AG09319 (cell line): ENCODE measurements at places on chromosomes 6 and 20.

DNA sequence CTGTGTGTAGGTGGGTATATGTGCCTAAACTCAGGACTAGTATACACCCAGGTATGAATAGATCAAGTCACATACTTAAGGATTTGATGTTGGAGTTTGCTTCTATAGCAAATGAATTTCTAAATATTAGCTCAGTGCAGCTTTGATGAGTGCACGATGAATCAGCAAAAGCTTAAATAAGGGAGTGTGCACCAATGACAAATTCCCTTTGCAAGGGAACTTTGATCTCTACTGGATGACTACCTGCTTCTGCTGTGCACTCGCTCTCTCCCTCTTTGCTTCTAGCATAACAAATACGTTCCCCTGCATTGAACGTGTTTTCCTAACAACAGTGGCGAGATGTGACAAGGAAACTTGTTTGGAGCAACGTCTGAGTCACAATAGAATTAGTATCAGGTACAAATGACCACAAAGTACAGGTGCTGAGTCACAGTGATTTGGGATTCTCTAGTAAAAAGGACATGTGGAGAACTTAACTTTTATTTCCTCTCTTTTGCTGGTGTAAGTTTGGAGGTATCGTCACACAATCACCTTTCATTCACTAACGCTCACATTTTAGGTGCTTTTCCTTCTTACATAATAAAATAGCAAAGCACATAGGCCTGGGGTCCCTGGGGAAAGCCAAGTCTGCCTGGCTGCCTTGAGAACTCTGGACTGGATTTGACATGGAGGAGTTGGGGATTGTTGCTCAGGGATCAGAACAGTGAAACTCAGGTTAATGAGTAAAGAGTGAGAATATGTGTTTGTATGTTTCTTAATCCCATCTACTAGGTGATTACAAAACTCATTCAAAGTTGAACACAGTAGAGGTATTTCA lies 49.7 kb downstream of the KLHL31 start:
- DNase-seq, result peak; percentile 12

DNA sequence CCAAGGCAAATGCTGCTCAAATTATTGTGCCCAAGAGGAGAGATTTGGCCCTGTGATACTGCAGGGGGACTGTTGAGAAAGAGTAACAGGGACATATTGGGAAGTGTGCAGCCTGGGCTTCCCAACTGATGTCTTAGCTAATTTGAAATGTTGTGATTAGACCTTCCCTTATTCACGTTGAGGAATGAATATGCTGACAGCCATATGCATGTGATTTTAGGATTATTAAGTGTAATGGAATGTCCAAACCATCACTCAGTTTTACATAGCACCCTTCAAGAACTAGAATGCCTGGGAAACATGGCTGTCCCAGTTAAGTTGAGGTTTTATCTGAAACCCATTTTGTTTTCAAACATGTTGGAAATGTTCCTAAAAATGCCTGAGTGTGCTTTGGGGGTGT lies 81.4 kb downstream of the CARMIL1 start:
- DNase-seq, result no peak

- no peak for DNase-seq
These were observed 7.4 kb downstream of the IBTK start for GRCh38 chr6:82240186-82240585.

- DNase-seq, result no peak
These were observed 328.6 kb downstream of the NKAIN2 start for GRCh38 chr6:124132256-124132655.

DNA sequence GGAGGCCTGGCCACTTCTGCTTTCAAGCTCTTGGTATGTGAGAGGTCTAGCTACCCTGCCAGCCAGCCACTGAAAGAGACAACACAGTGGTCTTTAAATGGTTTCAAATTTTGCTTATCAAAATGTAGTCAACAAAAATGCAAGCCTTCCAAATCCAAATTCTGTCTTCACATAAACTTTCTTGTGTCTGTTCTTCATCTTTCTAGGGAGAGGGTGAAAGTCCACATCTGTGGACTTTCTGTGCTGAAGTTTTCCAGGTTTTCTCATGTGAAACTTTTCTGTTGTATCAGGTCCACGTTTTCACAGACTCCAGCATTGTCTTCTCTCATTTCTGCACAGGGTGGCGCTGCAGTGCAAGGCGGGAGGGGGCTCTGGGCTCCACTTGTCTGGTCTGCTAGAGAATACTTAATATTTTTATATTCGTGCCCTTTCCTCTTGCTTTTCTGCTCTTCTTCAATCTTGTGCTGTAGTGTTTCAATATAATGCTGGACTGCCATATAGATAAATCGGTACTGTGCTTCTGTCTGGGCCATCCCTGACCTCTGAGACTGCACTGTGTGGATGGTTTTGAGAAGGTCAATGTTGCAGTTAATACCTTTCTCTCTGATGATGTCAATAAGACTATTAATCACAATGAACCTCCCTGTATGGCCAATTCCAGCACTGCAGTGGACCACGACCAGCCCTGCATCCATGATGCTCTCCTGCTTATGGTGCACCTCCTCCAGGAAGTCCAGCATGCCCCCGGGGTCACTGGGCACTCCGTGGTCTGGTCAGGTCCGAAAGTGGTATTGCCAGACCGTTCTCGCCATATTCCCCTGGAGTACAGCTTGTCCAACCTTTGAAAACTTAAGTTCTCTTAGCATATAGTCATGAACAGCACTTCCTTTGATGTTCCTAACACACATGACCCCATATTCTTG lies 161.6 kb upstream of the TNFAIP3 start:
- DNase-seq, result no peak

DNA sequence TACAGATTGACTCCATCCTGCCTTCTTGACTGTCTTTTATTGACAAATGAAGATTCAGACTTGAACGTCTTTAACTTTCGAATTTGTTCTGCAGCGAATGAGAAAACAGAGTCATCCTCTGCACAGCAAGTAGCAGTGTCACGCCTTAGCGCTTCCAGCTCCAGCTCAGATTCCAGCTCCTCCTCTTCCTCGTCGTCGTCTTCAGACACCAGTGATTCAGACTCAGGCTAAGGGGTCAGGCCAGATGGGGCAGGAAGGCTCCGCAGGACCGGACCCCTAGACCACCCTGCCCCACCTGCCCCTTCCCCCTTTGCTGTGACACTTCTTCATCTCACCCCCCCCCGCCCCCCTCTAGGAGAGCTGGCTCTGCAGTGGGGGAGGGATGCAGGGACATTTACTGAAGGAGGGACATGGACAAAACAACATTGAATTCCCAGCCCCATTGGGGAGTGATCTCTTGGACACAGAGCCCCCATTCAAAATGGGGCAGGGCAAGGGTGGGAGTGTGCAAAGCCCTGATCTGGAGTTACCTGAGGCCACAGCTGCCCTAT lies 12.2 kb downstream of the BRD2 start:
- no peak for DNase-seq

GRCh38 chr6:10426781-10427279 lies 12.0 kb upstream of the TFAP2A start:
- DNase-seq, result no peak

- no peak for DNase-seq
These were observed 378.1 kb downstream of the RNGTT start for GRCh38 chr6:88585276-88585692.

DNA sequence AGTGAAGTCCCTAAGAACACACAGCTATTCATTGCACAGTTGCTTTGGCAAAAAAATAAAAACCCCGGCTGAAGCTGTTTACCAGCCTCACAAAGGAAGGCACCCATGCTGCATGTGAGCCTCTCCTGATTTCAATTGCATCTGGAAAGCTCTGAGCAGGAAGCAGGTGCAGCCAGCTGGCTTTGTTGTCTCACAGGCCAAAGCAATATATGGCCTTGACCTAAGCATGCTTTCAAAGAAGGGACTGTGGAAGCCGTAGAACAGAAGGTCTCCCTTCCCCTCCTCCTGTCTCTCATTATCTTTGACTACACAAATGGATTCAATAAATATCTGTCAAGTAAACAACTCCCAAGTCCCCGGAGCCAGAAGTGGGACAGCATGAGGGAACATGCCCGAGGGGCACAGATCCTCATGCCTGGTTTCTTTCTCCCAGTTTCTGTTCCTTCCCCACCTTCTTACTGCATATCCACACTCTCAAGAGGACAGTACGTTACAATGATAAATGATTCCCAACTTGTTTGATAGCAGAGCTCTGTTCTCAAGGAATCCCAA lies 57.2 kb upstream of the PCSK2 start:
- no peak for DNase-seq

- DNase-seq, result no peak
These were observed 39.2 kb downstream of the PLAGL2 start for GRCh38 chr20:32168184-32168910.

GRCh38 chr20:49426873-49427272 lies 55.6 kb downstream of the KCNB1 start:
- DNase-seq, result no peak

DNA sequence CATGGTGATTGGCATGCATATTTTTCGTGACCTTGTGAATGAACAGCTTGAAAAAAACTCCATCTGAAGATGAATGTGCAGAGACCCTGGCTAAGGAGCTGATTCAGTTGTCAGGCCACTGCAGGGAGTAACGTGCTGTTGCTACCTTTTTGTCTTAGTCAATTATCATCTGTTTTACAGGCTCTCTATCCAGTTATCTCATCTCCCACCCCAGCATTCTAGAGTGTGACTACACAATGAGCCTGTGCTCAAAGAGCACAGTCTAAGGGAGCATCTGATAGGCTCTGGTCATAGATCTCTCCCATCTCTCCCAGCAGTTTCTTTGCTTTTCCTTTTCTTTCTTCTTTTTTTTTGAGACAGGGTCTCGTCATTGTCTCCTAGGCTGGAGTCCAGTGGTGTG lies 45.5 kb downstream of the NDRG3 start:
- no peak for DNase-seq

GRCh38 chr6:134921721-134922261 lies 28.1 kb downstream of the ALDH8A1 start:
- DNase-seq, result no peak

DNA sequence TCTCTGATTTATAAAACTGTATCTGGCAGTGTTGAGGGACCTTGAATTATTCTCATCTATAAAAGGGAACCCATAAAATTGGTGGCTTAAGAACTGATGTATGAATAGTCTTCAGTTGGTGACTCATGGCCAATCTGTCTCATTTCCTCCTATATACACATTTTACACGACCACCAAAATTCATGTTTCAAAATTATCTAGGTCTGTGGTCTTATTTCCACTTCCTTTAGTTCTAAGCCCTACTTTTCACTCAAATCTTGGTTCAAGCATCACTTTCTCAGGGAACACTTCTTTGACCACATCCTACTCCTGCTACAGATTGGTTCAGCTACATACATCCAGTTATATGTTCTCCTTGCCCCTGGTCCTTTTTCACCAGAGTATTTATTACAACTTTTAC lies 18.6 kb upstream of the ENPP1 start:
- DNase-seq, result no peak

- DNase-seq, result no peak
These were observed 194.2 kb upstream of the SGK1 start for GRCh38 chr6:134511984-134512683.

DNA sequence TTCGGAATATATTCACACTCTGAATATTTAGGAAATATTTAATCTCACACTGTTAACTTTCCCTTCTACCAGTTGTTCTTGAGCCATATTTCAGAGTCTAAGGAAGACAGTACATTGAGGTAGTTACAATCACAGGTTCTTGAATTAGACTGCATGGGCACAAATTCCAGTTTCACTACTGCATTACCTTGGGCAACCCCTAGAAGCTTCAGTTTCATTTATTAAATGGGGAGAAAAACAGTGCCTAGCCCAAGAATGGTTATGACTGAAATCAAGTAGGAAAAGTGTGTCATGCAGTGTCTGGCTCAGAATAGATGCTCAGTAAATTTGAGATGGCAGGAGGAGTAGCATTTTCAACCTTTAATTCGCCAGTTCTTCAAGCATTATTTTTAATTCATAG lies 124.5 kb upstream of the SAMD5 start:
- no peak for DNase-seq

DNA sequence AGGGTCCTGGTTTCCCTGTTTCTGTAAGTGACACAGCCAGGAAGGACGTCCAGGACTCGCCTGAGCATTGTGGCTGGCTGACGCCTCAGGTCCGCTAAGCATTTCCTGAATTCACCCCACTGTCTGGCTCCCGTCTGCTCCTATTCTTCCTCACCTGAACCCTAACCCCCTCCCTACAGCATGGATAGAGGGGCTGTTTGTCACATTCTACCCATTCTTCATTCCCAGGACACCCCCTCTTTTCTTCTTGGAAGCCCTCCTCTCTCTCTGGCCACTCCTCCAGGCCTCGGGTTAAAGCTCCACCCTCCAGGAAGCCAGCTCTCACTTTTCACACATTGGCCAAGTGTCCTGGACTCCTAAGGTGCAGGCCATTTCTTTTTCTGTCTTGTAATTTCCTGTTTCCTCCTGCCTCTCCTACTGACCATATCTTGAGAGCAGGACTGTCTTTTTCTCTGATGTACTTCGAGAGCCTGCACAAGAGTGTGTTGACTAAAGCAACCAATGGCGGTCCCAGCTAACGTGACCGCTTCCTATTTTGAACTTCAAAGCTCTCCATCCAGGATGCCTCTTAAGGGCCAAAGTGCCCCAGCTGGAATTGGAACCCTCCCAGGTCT lies 24.2 kb upstream of the MYMX start:
- DNase-seq, result no peak

DNA sequence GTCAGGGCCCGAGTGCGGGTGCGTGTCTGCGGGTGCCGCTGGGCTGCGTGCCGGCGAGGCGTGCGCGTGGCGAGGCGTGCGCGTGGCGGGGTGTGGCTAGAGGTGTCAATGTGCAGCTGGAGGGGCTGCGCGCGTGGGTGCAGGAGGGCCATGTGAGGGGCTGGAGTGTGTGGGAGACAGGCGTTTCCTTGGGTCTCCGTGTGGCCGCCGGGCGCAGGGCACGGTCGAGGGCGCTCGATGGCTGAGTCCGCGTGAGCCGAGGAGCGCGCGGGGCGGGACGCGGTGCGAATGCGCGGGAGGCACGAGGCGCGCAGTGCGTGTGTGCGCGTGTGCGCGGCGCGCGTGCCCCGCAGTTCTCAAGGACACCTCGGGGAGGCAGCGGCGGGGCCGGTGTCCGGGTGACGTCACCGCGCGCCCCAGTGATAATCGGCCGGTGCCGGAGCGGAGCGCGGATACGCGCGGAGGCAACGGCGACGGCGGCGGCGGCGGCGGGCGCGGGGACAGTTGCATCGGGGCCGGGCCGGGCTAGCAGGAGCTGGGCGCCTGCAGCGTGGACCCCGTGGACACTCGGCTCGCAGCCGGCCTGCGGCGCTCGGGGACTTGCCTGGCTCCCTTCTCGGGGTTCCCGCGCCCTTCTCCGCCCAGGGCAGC lies 38.7 kb downstream of the YTHDF1 start:
- DNase-seq, result no peak

- DNase-seq, result no peak
These were observed 65.6 kb downstream of the ABHD12 start for GRCh38 chr20:25325073-25325472.

DNA sequence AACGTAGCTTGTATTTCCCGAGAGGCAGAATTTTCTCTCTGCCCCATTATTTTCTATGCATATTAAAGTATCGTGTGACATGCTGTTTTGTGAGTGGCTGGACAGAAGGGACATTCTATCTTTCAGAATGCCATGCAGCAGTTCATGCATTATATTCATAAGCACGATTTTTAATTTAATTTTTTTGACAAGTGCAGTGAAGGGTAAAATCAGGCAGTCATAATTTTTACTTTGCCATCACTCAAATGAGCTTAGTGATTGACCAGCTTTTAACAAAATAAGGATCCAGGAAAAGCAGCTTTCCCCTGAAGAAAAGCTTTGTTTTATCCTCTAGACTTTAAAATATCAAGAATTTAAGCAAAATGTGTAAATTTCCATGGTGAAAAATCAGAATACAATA lies 673.3 kb downstream of the KIF16B start:
- no peak for DNase-seq
